GM13977 (cell line): ENCODE measurements at places on chromosomes 7 and 10.

- peak; percentile 15 for DNase-seq
Observed at GRCh38 chr10:132520177-132520811, 17.3 kb upstream of the INPP5A start.

DNA sequence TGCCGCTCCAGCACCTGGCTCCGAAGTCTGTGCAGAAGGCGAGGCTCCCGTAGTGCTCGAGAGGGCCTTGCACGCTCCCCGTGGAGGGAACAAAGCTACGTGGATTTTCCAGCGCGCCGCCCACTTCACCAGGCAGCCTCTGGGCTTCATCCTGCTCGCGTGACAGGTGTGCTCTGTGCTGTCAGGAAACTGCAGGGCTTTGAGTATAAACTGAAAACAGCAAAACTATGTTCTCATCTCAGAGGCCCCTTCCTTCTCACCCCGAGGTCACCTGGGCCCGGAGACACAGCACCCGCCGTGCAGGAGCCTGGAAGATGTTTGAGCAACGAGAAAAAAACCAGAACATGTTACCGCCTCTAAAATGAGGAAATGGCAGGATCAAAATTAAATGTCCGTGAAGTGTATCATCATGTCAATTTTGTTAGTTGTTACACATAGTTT lies 17.6 kb upstream of the GPR146 start:
- DNase-seq = peak; percentile 75

- peak; percentile 38 for DNase-seq
Observed at GRCh38 chr7:94449151-94449725, 54.5 kb downstream of the COL1A2 start.

DNA sequence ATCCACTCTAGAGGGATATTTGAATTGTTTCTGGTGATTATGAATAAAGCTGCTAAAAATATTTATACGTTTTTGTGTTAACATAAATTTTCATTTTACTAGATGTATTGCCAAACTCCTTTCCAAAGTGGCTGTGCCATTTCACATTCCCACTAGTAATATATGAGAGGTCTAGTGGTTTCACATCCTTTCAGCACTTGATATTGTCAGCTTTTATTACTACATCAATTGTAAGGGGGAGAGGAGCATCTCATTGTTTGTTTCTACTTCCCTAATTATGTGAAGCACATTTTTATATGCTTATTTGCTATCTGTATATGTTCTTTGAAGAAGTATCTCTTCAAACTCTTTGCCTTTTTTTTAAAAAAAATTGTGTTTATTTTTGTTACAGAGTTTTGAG lies 184.5 kb downstream of the ADK start:
- no peak for DNase-seq

DNA sequence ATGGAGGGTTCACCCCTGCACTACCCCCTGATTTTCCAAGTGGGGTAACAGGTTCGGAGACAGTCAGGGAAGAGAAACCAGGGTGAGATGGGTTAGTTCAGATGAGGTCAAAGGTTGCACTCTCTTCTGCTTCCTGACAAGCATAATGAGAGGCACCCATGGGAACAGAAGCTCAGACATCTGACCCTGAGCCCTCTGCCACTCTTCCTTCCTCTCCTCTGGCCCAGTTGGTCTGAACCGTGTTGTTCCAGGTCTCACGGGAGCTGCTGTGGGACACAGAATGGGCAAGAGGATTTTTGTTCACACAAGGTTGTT lies 38.4 kb downstream of the DNAJB12 start:
- DNase-seq = no peak

DNA sequence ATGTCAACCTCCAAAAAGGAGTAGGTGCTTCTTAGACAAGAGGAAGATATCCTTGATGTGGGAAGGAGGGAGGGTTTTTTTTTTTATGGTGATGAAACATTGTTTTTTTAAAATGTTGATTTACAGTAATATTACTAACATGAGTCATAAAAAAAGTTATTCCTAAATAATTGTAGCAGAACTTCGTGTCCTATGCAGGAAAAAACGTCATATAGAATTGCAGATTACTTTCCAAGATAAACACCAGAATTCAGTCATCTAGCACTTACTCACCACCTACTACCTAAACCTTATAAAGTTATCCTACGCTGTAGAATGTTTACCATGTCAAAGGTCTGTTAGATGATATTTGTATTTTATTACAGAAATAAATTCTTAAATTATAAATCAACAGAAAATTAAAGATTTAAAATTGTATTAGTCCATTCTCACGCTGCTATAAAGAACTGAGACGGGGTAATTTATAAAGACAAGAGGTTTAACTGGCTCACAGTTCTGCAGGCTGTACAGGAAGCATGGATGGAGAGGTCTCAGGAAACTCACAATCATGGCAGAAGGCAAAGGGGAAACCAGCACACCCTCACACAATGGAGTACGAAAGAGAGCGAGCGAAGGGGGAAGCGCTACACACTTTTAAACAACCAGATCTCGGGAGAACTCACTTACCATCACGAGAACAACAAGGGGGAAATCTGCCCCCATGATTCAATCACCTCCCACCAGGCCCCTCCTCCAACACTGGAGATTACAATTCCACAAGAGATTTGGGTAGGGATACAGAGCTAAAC lies 105.2 kb upstream of the NEBL start:
- no peak for DNase-seq

GRCh38 chr10:31770307-31770902 lies 158.2 kb downstream of the ARHGAP12 start:
- peak; percentile 76 for DNase-seq
